NCI-H146 (cell line): ENCODE measurements at places on chromosomes 7 and 10.

GRCh38 chr10:129909080-129909479 lies 55.0 kb downstream of the EBF3 start:
- DNase-seq, result no peak

DNA sequence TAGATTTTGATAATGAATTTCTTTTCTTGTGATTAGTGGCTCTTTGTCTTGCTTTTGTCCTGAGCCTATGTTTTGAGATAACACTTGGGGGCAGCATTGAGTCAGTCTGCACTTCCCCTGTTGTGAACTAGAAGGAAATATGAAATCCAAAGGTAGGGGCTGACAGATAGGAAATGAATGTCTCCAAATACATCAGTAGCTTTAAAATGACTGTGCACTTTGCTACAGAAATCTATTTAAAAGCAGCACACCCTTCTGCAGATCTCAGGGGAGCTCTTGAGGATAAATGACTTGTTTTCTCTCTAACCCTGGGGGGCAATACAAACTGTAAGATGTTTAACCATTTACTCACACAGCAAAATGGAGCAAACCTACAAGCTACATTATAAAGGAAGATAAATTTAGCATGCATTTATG lies 176.0 kb upstream of the MYO3A start:
- DNase-seq, result peak; percentile 72

- DNase-seq, result no peak
Observed at GRCh38 chr7:105055621-105056020, 41.6 kb downstream of the KMT2E start.

- no peak for DNase-seq
Observed at GRCh38 chr10:60224066-60224705, 165.5 kb downstream of the ANK3 start.

DNA sequence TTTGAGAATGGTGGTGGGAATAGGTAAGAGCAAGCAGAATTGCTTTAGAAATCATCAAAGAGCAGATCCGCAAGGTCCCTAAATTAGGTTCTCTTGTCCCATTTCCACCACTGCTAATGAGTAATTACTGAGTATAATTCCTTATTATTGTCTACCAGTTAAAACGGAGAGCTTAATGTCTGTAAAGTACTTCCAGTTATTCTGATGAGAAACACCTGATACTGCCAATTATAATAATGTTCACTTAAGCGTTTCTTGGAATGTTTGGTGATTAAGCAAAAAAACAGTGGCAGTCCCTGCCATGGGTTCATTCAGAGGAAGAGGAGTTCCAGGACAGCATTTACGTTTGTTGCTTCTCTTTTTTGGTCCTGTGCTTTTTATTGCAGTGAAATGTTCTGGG lies 358.5 kb upstream of the GALNT17 start:
- DNase-seq, result no peak

GRCh38 chr10:44476409-44477045 lies 91.6 kb upstream of the CXCL12 start:
- DNase-seq, result no peak

GRCh38 chr7:33824911-33825459 lies 80.4 kb upstream of the BMPER start:
- no peak for DNase-seq

DNA sequence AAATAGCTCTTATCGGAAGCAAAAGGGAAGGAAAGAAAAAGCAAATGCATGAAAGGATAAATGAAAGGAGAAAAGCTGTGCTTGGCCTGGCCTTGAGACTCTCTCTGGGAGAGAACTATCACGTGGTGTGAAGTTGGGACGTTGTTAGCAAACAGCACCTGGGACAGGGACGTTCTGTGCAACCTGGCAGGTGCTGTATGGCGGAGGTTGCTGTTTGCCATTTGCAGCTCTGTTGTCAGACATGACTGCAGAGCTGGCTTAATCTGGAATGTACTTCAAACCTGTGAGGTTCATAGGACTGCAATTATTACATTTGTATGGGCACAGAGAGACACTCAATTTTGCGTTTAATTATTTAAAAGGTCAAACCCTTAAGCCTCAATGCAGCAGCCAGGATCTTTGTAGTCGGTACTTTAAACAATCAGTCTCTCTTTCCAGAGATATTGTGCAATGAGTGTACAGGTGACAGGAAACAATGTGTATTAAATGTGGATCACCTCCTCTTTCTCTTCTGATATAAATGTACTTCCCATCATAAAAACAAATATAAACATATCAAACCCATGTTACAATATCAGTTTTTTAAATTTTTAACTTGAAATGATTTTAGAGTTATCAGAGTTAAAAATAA lies 800.5 kb upstream of the KCND2 start:
- DNase-seq, result peak; percentile 75

DNA sequence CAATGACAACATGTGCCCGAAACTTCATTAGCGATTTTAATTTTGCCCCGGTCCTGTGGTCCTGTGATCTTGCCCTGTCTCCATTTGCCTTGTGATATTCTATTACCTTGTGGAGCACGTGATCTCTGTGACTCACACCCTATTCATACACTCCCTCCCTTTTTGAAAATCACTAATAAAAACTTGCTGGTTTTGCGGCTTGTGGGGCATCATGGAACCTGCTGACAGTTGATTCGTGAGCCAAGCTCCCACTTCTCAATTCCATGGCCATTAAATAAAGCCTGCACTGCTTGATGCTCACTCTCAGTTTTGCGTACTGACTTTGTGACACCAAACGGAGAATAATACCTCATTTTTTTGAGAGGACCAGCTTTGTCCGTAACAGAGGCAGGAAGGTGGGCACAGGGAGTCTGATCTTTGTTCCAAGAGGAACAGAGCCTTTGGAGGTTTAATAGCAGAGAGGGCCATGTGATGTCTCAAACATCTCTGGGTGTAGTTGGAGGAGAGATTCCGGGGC lies 3.8 kb upstream of the ADAMTS14 start:
- DNase-seq, result no peak

DNA sequence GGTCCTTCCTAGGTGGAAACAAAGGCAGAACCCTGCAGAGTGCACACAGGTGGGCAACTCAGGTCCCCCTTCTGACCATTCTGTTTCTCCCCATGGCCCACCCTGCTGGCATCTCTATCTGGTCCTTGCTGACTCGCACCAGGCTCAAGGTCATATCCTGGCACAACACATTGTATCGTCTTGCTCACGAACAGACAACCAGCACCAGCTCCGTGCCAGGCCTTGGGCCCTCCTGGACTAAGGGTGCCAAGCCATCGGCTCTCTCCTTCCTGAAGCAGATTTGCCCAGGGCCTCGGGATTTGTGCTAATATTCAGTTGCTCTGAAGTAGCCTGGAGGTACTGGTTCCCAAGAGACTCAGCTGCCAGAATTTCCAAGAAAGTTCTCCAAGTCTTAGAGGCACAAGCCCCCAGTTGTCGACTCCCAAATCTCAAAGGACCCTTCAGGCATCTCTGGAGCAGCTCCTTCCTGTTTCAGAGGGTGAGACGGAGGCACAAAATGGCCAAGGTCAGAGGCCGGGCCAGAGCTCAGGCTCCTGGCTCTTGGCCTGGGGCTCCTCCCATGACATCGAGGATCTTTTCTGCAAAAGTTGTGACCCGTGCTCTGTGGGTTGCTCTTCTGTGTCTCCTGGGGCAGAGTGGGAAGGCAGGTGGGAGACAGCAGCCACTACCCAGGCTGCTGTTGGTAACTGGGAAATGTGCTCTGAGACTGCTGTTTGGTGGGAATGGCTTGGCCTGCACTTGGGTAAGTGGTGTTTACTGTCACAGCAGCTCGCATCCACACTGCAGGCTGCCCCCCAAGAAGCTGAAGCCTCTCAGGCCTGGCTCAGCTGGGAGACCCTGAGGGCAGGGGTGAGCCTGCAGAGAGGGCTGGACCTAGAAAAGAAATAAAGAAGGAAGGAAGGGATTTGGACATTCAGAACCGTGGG lies 121.3 kb downstream of the RGS10 start:
- no peak for DNase-seq

DNA sequence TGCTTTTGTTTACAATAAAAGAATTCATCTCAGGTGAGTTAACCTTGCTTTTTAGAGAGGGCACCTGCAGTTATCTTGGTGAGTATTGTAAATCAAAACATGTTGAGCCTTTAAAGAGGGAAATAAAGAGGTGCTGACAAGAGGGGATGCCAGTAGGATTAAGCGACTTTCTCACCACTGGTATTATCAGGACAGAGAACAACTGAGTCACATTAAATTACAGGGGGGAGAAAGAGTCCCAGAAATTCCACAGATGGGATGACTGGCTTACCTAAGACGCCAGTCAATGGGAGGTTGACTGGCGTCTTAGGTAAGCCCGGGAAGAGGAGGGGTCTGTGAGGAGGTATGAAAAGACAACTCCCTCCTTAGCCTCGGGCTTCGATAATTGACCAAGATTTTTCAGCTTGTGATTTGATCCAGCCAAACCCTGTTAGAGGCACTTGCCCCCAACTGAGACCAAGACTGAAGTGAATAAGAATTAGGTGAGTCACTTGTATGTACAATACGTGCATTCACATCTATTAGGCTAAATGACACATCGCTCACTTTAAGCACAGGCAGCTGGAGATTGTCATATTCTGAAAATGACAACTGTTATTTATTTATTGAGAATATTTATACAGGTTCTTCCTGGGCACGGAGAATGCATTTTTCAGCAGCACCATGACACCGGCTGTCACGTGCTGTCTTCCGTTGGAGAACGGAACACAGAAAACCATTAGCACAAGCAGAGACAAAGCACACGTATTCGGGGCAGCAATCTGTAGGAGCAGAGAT lies 117.6 kb downstream of the SEM1 start:
- peak; percentile 91 for DNase-seq

DNA sequence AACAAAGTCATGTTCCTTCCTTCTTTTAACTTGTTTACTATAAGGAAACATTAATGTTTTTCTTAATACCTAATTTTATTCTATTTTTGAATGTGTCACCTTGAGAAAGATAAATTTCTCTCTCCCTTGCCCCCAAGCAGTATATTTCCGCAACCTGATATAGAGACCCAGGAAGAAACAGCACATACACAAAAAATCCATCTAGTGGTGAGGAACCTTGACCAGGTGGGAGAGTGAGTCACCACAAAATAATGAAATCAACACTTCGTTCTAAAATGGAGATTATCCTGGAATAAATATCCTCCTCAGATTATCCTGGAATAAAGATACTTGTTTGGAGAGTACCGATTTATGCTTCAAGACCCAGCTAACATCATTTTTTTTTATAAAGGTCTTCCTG lies 232.9 kb upstream of the PTN start:
- no peak for DNase-seq

DNA sequence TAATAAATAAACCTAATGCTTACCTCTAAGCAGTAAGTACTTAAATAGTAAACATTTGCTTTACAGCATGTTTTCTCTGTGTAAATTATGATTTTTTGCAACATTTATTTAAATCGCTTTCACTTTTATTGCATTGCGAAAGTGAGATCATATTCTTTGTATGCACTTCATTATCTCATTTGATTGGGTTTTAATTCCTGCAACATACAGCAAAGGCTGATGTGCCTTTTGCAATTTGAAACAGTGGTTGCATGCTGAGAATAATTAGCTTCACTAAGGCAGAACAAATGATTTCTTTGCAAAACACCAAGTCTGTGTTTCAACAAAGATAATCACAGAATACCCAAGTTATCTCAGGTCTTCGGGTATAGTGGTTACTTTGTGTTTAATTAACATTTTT lies 16.3 kb upstream of the THSD7A start:
- DNase-seq, result peak; percentile 50
